Activated CD4-positive, alpha-beta T cell treated with anti-CD3 and anti-CD28 coated beads, Interleukin-2, amount 50 U/mL, for 4 hours (primary cell): ENCODE measurements at places on chromosomes 1 and 21.

GRCh38 chr1:230101556-230101955 lies 34.5 kb downstream of the GALNT2 start:
- DNase-seq = no peak

DNA sequence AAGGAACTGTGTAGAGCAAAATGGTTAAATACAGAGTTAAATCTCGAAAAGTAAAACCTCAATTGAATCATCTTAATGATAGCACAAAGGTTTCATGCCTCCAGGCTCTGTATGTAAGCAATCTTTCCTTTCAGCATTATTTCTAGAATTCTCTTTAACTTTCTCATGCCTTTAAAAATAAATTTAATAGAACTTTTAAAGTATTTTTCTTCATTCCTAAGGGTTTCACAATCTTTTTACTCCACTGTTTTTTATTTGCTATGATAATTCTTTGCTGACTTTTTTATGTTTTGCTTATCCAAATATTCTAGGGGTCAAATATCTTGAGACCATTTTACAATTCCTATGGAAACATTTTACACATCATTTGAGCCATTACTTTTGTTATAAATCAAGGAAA lies 288.0 kb downstream of the BACH1 start:
- DNase-seq = no peak

DNA sequence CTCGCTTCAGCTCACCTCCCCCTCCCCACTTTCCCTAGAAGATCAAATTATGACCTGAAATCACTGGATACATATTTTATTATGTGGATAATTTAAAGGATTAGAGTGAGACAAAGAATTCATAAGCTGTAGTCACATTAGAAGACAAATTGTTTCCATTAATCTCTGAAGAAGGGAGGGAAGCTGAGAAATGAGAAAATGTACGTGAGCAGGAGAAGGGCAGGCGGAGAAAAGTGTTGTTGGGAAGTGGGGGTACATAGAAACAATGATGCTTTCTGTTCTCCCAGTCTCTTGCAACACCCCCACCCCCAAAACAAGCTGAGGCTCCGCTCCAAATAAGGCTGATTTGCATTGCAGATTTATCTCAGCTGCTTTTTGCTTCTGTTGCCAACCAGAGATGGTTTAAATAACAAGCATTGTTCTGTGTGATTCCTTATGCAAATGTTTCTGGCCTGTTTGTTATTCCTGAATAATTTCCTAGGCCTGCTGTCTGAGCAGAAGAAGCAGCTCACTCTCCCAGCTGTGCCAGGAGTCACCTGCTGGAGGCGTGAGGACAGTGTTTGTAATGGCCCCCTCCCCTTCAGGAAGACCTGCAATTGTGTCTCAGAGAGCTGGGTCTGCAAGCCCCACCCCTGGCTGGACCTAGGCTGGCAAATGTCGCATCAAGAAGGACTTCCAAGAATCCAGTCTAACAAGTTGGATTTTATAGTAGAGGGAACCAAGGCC lies 121.8 kb upstream of the TNR start:
- DNase-seq = no peak

DNA sequence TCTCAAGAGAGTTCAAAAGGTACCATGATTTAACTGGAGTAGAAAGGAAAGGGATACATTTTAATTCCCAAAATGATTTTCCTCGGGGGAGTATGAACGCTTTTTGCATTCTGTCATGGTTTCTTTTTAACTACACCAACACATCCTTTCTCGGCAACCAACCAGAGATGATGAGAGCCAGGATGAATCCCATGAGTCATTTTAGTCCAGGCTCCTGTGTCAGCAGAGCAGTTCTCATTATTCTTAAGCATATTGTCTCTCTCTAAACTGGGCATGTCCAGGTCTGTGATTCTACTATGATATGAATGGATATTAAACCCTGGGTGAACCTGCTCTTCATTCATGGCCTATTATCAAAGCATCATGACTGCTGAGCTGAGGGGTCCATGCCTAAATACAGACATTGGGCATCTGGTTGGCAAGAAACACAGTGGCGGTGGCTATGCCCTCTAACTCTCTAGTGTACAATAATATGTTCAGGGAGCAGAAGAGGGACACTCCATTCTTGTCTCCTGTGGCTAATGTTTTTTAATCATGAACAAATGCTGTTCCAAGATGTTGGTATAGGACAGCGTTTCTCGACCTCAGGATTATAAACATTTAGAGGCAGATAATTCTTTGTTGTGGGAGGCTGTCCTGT lies 124.3 kb upstream of the ESRRG start:
- DNase-seq = no peak

DNA sequence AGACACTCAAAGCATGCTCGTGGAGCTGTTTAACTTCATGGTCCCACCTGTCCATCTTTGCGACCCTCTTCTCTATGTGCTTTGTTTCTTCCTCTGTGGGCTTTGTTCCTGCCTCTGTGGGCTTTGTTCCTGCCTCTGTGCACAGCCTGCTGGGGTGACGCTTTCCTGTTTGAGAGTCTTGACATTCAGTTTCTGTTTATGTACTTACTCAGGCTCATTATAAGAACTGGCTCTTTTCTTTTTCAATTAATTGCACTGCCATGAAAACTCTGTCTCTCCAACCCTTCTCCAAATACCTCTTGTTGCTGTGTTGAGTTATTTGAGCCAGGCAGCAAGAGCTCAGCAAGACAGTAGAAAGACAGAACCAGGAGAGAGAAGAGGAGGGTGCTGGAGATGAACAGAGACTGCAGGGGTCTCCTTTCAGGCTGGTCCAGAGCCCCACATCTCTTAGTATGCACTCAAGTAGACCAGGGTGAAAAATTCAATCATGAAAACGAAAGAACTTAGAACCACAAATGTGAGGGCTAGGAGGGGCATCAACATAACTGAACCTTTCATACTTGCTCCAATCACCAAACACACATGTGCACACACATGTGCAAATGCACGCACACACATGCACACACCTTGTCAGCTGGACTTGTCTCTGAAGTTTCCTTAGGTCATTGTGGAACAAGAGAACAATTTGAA lies 88.3 kb upstream of the SGIP1 start:
- peak; percentile 50 for DNase-seq

- DNase-seq = no peak
These were observed 429.6 kb downstream of the SMYD3 start for GRCh38 chr1:246077476-246077875.

DNA sequence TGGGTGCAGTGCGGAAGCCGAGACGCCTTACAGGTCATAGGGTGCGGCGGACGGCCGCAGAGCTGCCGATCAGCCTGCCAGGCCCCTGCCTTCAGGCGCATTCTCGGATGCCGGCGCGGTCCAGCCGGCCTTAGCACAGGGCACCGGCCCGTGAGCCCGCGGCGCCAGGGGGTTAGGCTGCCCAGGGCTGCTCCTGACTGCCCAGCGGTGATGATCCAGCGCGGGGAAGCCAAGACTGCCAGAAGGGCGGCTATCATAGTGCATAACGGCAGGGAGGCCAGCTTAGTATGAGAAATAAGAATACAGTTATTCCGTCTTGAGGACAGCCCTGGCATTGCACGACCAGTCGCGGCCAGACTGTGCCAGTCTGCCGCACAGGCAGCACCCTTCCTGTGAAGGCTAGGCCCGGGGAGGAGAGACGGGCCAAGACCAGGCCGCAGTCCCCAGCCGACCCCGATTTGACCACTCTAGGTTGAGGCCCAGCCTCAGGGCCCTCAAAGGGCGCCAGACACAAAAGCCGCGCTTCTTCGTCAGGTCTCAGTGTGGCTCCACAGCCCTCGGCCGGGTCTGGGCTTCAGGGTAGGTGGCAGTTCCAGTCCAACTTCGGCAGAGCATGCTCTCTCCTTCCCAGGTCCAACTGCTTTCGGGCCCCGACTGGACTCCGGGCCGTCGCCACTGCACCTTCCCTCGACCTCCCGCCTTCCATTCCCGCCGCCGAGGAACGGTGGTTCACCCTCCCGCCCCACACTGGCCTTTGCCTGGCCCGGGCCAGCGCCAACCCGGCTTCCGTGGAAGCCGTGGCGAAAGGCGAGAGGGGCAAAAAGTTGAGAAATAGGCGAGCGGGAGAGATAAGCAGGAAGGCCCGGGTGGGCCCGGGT lies 829 bp downstream of the ALX3 start:
- DNase-seq = no peak

DNA sequence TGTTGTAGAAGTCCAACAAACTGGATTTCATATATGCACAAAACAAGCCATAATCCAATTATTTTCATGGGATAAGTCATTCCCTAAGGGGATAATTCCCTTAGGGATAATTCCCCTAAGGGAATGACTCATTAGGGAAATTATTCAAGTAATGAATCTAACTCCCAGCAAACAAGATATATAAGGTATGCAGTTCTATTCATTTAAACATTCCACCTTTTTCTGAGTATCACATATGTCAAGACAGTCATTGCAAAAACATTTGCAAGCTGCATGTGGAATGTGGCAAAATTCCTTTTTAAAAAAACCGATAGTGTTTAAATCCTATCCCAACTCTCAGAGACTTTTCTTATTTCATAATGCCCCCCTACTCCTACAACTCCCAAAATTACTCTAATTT lies 131.2 kb downstream of the AKT3 start:
- DNase-seq = no peak

- no peak for DNase-seq
These were observed 435.9 kb upstream of the PRMT6 start for GRCh38 chr1:106620521-106620954.

DNA sequence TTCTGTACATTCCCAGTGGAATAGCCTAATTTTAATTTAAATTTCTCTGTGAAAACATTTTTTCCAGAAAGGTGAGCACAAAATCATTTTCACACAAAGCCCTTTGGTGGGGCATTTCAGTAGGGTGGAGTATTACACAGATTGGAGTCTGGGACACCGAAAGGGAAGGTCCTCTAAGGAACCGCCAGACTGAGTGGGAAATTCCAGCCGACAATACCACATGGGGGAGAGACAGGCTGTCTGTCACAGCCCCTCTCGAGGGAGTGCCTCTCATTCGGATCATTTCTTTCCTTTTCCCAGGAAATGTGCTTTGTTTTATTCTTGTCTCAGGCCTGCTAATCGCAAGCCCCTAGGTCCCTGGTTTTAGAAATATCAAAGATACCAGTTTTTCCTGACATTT lies 150.6 kb upstream of the HOOK1 start:
- no peak for DNase-seq

GRCh38 chr1:91830242-91831131 lies 55.5 kb downstream of the TGFBR3 start:
- DNase-seq = no peak

- DNase-seq = no peak
These were observed 21.0 kb downstream of the JUN start for GRCh38 chr1:58762806-58763205.

DNA sequence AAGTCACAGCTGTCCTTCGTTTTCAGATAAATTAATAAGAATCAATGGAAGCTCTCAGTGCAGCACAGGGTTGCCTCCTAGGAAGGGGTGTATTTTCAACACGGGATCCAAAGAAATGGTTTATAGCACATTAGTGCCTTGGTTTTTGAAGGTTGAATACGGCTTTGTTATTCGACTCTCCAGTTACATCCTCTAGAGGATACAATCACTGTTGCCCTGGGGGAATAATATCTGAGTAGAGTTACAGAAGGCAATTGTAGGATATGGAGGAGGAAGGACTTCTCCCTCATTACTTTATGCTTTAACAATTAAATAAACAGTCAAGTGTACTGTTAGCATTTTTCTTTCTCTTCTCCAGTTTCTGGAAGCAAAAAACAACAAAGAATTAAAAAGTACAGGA lies 14.3 kb upstream of the ZNF326 start:
- DNase-seq = no peak

- no peak for DNase-seq
These were observed 59.3 kb upstream of the PPP2R5A start for GRCh38 chr1:212225871-212226302.

DNA sequence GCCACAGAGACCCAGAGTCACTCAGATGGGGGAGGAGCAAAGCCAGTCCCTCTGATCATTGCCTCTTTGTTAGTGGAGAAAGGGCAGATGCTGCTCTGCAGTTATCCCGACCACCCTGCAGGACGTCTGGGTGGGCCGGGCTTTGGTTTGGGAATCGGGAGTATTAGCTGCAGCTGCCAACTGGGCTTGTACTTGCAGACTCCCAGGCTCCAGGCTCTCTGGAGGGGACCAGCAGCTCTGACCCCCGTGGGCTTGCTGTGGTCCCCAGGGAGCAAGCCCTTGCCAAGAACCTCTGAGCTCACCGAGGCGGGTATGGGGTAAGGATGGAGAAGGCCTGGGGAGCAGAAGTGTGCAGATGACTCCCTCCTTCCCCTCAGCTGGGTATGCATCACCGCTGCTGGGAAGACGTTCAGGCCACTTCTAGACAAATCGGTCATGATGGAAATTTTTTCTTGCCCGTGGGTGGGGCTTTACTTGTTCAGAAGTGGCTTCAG lies 21.6 kb downstream of the MAPKAPK2 start:
- peak; percentile 57 for DNase-seq

DNA sequence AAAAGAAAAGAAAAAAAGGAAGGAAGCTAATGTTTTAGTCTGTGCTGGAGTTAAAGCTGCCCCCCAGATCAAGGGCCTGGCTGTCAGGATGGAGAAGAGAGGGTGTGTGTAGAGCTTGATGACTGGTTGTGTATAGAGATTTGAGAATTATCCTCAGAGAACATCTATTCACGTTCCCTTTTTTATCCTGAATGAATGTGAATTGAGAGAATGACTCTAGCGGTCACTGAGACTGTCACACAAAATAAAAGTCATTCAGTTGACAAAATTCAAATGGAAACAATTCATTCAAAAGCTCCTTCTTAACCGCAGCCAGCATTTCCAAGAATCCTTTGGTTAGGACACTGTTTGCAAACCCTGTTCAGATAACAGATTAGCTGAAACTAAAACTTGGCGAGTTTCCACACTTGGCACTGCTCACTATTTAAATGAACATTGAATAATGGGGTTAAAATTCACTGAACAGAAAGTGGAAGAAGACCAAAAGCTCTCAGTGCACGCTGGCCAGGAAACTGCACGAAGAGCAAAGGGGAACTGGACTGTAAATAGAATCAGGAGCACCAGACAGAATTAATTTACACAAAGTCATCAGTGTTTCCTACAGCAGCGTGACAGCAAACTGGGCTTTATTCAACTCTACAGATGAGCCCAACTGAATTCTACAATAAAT lies 13.6 kb upstream of the FAM89A start:
- no peak for DNase-seq

GRCh38 chr1:181205901-181206300 lies 117.4 kb downstream of the IER5 start:
- DNase-seq = no peak

DNA sequence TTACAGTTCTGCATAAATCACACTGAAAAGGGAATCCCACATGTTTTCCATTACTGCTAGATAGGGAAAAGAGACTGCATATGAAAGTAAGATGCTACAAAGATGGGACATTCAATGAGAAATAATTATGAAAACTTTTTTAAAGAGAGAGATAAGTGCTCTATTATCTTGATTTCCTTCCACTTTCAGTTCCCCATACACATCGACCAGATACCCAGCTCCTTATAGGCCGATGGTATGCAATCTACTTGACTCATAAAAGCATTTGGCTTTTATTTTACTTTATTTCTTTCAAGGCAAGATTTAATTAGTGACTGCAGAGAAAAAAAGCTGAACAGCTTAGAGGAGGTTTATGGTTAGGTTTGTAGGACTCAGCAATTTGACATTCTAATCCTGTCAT lies 13.1 kb downstream of the BRINP2 start:
- no peak for DNase-seq
